GM18507 (cell line): ENCODE measurements at places on chromosomes 1 and 21.
A peak's percentile ranks its signal among the peaks of the same experiment; 100 is the strongest.

GRCh38 chr1:60791226-60791625, 291.1 kb upstream of the NFIA start:
- no peak for DNase-seq

DNA sequence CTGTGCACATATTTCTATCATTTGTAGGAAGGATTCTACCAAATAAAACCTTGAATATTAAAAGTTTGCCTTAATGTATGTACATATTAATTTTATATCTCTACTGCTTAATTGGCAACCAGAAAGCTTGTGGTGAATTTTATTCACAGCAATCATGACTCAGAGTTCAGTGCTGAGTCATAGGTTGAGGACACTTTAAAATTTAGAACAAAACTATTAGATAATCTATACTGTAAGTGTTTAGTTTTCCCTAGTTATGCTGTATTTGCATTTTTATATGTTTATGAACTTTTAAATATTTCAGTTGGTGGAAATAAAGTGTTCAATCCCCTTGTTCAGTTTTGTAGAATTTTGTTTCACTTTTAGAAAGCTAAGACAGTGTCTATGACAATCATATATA, 841.5 kb downstream of the KCNT2 start:
- no peak for DNase-seq

DNA sequence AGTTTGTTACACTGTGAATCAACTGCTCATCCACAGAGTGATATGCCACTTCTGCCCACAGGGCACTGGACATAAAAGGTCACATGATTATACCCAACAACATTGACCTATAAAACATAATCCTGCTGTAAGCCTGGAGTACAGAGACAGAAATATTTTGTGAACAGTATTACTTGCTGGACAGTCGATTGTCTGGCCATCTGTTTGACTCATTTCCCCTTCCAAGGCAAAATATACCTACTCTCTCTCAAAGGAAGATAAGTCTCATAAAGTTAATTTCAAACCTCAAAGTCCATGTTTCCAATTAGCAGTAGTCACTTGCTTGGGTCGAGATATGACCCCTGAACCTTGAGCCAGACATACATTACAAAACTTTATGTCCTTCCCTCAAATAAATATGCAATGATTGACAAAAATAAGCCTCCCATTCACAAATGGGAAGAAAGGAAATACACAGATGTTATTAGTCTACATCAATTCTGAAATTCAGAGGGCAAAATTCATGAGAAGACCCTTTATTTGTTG, 39.3 kb upstream of the RGS18 start:
- no peak for DNase-seq

- peak; percentile 33 for DNase-seq
Measured at GRCh38 chr1:212237651-212238050, 47.6 kb upstream of the PPP2R5A start.

- DNase-seq, result peak; percentile 18
Measured at GRCh38 chr1:117754061-117754969, 148.5 kb downstream of the TENT5C start.

DNA sequence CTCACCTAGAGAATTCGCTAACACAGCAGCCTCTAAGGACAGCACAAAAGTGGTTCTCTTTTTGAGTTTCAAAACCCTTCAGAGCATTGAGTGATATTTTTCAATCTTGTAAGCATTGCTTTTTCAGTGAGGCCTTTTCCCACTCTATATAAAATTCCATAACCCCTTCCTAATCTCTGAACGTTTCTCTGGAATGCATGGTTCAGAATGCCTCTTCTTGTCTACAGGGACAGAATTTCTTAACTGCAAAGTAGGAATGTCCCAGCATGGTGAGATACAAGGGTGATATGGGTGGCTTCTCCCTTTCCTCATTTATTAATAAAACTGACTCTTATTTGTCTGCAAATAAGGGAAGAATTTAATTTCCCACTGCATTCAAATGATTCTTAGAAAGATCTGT, 377.9 kb downstream of the LTN1 start:
- DNase-seq, result no peak

GRCh38 chr1:201127755-201128455, 921 bp upstream of the ASCL5 start:
- DNase-seq, result no peak

DNA sequence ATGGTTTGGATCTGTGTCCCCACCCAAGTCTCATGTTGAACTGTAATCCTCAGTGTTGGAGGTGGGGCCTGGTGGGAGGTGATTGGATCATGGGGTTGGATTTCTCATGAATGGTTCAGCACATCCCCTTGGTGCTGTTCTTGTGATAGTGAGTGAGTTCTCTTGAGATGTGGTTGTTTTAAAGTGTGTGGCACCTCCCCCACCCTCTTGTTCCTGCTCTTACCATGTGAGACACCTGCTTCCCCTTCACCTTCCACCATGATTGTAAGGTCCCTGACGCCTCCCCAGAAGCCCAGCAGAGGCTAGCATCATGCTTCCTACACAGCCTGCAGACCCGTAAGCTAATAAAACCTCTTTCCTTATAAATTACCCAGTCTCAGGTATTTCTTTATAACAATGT, 55.8 kb downstream of the SUSD4 start:
- DNase-seq, result no peak

- DNase-seq, result no peak
Measured at GRCh38 chr1:30110846-30111245, 612.5 kb downstream of the MATN1 start.

DNA sequence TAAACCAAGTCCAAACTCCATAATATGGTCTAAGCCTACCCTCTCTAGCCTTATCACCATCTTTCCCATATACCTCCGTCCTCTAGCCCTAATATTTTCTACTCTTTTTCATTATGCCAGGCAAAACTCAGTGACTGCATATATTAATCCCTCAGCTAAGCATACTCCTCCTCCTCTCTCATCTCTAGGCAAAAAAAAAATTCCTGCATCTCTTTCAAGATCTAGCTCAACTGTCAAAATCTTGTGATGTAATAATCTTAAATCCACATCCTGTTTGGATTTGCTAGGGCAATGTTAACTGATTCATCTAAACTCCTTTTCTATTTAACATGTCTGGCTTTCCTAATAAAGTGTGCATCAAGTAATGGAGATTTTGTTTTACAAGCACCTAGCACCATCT, 20.4 kb downstream of the PRPF38A start:
- no peak for DNase-seq

GRCh38 chr1:54408147-54409066, 2.2 kb upstream of the SSBP3 start:
- DNase-seq, result no peak

DNA sequence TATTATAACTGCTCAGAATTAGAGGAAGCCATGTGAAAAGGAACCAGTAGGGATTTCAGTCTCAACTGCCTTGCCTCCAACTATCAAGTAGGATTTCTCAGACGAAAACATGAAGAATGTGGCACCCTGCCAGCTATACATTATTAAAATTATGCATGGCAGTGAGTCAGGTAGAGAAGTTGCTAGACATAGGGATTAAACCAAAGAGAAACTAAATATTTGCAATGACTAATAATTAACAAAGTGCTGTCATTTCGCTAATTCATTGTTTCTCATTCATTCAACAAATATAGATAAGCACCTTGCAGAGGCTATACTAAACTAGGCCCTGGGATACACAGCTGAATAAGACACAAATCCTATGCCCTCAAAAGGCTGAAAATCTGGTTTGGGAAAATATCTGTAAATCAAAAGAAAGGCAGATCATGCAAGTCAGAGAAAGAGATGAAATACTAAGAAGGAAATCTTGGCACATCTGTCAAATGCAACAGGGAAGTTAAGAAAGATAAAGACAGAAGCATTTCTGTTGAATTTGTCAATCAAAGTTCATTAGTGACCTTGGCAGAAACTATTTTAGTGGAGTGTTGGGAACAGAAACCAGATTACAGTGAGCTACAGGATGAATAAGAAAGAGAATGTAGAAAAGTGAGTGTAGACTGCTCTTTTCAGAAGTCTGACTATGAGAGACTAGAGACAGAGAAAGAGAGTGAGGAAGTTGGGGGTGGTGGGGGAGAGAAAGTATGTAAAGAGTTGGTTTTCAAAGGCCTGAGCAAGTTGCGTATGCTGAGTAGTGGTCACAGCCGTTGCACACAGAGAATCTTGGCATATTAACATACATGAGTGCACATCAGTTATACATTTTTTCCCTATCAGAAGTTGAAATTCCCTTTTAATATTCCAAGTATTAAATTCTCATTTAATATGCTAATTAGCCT, 14.7 kb upstream of the NBPF11 start:
- no peak for DNase-seq

GRCh38 chr1:41509270-41509671, 24.8 kb upstream of the EDN2 start:
- DNase-seq, result no peak

GRCh38 chr1:165958306-165958705, 130.9 kb downstream of the UCK2 start:
- no peak for DNase-seq

DNA sequence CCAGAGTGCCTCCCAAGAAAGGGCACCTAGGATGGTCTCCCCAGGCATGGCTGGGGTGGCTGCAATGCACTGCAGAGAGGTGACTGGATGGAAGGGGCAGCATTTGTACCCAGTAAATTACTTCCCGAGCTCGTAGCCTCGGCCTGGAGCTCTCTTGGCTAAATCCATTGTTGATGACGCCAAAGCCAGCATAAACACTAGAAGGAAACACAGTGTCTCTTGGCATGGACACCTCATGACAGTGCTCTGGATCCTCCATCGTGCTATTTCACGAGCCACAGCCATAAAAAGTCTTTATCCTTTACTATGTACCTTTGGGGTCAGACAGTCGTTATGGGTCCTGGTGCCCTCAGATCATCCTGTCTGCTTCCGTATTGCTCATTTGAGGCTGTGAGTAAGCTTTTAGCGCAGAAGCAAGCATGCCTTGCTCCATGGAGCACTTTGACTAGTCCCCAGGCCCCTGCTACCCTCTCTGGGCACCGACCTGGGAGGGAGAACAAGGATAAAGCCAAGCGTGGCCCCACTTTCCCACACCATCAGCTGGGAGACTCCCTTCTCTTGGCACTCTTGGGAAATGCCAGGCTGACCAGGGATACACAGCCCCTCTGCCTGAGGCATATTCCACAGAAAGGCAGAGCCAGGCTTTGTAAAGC, 10.3 kb upstream of the PRELP start:
- DNase-seq, result no peak

DNA sequence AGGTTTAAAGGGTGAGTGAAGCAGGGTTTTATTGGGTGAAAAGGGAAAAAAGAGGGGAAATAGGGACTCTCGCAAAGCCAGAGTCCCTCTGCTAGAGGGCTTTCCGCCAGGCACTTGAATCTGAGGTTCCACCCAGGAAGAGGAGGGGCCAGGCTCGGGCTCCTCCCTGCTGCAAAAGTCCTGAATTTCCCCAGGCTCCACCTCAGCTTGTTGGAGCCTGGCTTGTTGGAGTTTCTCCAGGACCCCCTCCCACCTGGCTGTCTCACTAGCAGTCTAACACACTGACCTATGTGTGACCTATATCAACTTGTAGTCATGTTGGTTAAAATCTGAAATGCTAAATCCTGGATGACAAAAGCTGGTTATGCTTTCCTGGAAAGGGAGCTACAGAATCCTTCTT, 25.5 kb downstream of the GBP2 start:
- no peak for DNase-seq
